ENCODE measurements at places on chromosomes 6 and 20.

DNA sequence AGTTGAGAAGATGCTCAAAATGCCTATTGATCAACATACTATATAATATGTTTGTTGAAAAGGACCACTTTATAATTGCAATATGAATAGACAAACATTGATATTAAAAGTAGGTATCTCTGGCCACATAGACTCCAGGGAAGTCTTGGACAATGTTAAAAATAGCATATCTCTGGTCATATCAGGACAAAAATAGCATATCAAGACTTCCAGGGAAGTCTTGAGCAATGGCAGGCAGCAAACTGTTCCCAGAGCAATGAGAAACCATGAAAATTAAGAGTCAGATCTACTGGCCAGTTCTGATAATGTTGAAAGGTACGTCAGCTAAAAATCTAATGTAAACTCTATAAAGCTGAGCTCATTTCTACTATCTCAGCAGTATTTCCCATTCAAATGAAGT is 1130.3 kb upstream of the CITED2 start:
- DNase-seq: no peak

DNA sequence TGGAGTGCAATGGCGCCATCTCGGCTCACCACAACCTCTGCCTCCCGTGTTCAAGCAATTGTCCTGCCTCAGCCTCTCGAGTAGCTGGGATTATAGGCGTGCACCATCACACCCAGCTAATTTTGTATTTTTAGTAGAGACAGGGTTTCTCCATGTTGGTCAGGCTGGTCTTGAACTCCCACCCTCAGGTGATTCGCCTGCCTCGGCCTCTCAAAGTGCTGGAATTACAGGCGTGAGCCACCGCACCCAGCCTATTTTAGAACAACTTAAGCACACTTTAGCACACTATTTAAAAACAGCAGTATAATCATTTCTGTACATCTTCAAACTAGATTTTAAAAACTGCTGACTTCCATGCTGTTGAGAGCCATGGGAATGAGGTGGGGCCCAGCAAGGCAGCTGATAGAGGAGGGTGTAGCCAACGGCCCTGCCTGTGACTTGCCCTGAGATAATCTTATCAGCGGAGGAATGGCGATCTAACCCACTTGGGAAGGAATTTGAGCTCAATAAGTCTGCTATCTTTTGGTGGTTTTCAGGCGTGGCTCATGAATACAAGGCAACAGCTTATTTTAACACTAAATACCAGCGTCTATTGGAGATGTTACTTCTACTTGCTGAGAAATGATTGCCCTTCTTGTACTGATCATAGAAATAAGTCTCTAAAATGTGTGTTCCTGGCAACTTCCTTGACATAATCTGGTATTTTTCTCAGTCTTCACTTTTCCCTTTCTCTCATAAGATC is 12.1 kb downstream of the ZDHHC14 start:
- DNase-seq: no peak

GRCh38 chr20:9210356-9210755 is 141.5 kb downstream of the PLCB4 start:
- DNase-seq: no peak

- DNase-seq: no peak
Observed at GRCh38 chr20:54208548-54209176, 775 bp downstream of the PFDN4 start.

DNA sequence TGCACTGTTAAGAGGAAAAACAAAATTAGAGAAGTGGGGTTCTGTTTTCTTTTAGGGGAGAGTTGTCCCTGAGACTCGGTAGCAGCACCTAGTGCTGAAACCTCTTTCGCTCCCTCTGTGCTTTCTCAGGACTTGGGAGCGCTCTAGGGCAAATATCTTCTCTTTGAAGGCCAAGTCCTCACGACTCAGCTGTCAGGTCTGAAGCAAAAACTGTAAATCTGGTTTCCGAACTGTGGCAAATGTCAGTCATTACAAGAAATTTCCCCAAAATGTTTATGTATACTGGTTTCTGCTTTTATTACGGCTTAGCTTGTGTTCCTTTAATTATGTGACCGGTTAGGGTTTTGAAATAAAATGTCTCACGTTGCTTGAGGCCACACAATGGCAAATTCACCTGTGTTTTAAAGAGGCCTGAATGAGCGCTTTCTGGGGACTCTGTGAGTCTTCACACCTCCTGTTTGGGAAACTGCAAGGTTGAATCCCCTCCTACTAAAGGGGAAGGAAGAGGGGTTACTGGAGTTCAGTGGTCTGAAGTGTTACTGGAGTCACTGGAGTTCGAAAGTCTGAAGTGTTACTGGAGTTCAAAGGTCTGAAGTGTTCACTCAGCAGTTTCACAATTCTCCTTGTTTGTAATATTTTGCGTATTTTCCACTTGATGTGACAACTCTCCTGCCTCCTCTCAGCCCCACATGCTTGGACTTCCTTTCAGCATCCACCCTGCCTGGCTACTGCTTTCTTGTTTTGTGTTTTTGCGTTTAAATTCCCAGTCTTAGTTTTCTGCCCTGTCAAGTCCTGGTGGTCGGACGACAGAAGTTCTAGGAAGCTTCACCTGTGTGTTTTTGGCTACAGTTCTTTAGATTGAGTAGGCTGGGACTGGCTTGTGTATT is 1.6 kb downstream of the SMPDL3A start:
- DNase-seq: no peak

DNA sequence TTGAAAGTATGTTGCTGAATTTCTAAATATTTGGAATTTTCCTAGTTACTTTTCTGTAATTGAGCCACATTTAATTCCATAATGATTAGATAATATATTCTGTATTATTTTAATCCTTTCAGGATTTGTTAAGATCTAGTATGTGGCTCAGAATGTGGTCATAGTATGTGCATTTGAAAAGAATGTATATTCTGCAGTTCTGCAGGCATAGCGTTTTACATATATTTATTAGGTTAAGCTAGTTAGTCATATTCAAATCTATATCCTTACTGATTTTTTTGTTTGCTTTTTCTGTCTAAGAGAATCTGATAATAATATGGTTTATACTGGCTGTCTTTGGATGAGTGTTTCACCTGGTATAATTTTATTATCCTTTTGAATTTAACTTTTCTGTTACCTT is 33.2 kb downstream of the LIN28B start:
- DNase-seq: no peak

- no peak for DNase-seq
Observed at GRCh38 chr6:168042426-168043192, 36.4 kb downstream of the FRMD1 start.

DNA sequence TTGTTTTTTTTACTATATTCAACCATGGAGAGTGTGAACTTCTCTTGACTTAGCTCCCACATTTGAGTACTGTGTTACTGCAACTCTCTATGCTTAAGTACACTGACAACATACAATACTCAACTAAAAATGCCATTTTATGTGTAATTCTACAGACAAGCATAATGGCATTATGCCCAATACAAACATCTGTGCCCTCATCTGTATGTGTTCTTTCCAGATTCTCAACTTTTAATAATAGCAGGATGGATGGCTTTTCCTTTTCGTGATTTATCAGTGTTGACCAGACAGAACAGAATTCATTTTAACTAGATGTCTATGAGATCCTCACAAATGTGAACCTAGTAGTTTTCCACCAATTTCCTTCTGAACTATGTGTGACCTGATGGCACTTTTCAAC is 84.2 kb upstream of the MARCKS start:
- DNase-seq: no peak

DNA sequence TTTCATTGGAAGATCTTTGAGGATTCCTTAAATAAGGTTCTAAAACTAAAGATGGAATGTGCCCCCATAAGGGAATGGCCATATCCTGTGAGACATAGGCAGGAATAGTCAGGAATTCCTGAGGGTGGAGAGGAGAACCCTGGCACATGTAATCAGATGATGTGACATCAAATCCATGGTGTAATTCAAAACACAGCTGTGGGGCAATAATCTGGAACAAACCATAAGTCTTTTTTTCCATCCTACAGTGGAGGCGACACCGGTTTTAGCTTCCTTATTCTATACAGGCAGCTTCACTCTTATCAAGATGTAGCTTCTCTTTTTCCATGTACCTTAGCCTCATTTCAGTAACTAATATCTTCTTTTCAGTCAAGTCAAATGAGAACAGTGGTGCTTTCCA is 133.6 kb upstream of the CITED2 start:
- DNase-seq: no peak

DNA sequence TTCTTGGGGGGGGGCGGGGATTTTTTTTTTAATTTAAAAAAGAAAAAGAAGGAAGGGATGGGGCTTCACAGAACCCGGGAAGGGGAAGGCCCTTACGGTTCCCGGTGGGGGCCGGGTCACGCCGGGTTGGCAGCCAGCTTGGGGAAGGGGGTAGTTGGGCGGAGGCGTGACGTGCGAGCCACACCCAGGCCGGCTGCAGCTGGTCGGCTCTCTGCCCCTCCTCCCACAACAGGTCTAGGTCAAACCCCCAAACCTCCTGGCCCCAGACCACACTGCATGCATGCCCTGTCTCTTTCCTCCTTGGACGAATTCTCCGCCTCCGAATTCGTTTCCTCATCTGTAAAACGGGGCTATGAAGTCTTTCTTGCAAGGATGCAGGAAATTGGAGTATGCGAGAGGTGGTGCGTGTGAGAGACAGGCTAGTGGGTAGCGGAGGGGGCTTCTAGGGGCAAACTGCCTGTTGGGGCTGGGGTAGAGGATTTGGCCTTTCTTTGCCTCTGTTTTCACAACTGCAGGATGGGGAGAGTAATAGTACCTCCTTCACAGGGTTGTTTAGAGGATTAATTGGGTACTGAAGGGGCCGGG is 828 bp downstream of the HCK start:
- no peak for DNase-seq

- no peak for DNase-seq
Observed at GRCh38 chr20:63394069-63394919, 33.1 kb upstream of the CHRNA4 start.

DNA sequence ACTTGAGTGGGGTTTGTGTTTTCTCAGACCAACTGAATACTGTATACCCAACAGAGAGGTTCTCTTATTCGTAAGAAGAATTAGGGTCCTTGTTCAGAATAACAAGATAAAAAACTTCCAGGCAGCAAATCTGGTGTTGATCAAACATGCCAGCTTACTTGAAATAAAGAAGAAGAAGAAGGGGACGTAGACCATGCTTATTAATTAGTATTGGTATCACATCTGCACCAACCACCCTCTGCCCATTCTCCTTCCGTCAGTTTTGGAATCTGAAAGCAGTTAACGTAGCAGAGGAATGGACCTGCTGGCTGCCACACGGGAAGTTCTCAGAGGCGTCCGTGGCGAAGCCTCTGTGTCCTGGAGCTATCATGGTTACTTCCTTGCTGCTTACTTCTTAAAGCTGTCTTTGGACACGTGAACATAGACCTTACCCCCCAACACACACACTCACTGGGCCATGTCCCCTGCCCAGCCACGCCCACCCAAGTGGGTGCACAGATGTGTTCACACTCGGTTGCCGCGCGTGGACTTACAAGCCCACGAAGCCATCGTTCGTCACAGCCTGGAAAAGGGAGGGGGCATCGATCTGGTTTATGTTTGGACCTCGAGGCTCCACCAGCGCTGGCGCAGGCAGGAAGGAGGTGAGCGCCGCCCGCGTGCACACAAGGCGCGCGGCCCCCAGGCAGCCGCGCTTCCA is 4.1 kb upstream of the DLL1 start:
- no peak for DNase-seq

- DNase-seq: no peak
Observed at GRCh38 chr20:57662456-57663240, 42.4 kb upstream of the ZBP1 start.

- peak; percentile 64 for DNase-seq
Observed at GRCh38 chr20:59151820-59152219, 11.8 kb upstream of the ZNF831 start.

GRCh38 chr6:133241901-133242636 is 912 bp downstream of the EYA4 start:
- no peak for DNase-seq

- no peak for DNase-seq
Observed at GRCh38 chr6:142523515-142524375, 221.9 kb downstream of the ADGRG6 start.

DNA sequence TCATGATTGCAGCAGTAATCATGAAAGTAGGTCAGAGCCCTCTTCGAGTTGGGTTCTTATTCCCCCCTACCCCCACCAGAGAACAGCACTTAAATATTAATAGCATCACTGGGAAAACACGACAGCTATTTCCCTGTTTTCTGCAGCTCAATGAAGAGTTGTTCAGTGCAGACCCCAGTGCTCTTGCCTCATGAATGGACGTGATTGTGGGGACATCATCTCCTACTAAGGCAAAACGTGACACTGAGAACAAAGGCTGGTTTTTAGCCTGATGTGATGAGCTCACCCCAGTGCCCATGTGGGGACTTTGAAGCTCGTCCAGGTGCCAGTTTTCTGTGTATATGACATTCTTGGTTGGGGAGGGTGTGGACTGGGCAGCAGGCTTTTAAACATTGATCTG is 105.9 kb downstream of the SLC35F1 start:
- no peak for DNase-seq

- DNase-seq: no peak
Observed at GRCh38 chr20:7124120-7124519, 356.6 kb downstream of the BMP2 start.

- no peak for DNase-seq
Observed at GRCh38 chr6:113843500-113844073, 13.6 kb upstream of the MARCKS start.

DNA sequence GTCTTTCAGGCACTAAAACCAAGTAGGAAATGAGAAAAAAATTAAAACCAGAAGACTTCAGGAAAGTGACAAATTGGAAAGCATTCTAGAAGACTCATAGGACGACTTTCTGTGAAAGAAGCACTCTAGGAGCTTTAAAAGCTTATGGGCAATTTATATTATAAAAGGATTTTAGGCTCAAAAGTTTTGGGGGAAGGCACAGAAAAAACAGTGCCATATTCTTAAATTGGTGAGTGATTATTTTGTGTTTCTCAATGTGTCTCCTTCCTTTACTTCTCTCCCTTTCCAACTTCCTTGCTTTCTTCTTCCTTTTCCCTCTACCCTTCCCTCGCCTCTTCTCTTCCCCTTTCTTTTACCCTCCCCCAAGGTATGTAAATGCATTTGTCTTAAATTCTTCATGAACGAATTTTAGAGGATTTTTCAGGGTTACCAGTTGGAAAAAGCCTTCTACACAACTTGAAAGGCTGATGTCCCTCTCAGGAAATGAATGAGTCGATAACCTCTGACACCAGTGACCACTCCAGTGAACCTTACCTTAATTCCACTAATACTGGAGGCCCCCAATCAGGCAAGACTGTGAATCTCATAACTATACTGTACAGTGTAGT is 2.6 kb upstream of the LIN28B start:
- DNase-seq: no peak

- no peak for DNase-seq
Observed at GRCh38 chr6:136696238-136696637, 96.0 kb downstream of the MAP3K5 start.

- DNase-seq: no peak
Observed at GRCh38 chr6:165636402-165637048, 26.5 kb downstream of the PDE10A start.

- no peak for DNase-seq
Observed at GRCh38 chr6:33984466-33985312, 161.2 kb downstream of the GRM4 start.

DNA sequence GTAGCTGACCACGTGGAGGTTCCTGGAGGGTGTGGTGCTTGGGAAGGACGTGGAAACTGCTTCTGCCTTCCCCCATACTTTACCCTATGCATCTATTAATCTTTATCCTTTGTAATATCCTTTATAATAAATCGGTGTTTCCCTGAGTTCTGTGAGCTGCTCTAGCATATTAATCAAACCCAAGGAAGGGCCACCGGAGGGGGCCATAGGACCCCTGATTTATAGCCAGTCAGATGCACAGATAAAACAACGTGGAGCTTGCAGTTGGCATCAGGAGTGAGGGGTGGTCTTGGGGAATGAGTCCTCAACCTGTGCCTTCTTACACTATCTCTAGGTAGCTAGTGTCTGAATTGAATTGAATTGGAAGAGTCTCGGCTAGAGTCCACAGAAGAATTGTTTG is 36.5 kb upstream of the TFAP2A start:
- no peak for DNase-seq

Measured in activated naive CD8-positive, alpha-beta T cell treated with anti-CD3 and anti-CD28 coated beads for 36 hours (primary cell).